ENCODE measurements at places on chromosomes 16 and 17.

GRCh38 chr16:14337303-14338191 lies 266.4 kb downstream of the MRTFB start:
- DNase-seq, result no peak

GRCh38 chr17:48107137-48108055 lies at the start of gene SNX11:
TSS of gene SNX11 (plus strand) at chr17:48107766. CDS start at chr17:48112044, 4,278 bp downstream.
- DNase-seq, result peak; percentile 78

DNA sequence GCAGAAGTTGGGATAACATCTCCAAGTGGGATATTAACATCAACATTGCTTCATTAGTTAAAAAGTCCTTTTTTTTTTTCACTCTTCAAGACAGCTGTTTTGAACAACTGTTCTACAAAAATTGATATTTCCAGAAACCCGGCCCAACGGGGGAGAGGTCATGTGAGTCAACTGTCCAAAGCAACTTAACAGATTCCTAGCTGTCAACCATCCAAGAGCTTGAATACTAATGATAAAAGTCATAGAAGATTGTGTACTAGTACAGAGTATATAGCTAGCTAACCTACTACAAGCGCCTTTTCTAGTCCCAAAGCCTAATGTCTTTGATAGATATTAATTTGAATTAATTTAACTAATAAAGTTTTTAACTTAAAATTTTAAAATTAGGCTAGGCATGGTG lies 172.0 kb downstream of the CYB561 start:
- no peak for DNase-seq

DNA sequence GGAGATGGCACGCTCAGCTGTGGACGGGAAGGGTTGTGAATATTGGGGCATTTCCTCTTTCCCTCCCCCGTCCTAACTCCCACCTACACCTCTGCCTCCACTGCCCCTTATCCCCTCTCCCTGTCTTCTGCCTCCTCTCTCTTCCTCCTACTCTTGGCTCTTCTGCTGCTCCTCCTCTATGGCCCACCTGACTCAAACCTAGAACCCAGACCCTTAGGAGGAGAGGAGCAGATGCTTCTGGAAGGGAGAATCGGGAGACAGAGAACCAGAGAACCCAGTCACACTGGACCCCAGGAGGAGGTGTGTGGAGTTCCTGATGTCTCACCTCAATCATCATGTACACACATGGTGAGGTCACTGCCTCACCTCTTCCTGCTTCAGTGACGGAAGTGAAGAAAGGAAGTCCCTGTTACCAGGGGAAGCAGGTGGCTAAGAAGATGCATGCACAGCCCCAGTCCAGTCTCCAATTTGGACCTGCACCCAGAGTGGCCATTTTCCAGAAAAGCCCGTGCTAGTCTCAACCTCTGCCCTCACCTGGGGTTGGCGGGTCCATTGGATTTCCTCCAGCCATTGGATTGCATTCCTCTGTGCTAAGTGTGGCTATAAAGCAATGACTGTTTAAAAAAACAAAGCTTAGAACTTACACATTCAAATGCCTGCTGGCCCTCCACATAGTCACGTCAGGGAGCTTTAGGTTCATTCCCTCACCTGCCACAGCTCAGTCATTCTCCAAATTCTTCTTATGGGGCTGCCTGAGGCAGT lies 4.0 kb downstream of the RNF222 start:
- no peak for DNase-seq

DNA sequence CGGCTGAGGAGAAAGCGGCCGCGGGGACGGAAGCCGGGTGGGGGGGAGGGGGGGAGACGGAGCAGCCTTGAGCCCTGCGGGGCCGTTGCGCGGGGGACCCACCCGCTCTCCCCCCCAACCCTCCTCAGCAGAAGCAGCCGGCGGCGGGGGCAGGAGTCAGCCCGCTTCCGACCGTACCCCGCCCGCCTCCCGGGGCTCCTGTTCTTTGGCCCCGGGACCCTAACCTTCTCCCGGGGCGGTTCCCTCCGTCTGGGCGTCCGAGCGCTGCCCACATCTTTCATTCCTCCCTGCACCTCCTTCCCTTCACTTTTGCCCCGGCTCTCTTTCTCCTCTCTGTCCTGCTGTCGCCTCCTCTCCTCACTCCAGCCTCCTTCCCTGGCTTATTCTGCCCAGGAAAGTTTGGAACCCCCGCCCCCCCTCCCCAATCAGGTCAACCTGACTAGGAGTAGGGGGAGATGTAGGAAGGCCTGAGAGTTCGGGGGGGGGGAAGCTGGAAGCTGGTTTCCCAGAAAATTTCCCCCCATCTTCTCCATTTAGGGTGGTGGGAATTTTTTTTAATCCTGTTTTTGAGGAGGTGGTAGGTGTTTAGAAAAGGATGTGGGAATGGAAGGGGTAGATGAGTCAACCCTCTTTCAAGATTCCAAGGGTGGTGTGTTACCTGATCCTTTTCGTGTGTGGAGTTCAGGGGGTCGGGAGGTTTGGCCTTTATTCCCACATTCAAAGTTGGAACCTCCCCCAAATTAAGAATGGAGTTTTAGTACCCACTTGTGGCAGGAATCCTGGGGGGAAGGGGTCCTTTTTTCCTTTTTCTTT lies 427 bp upstream of the NLK start:
- no peak for DNase-seq

- DNase-seq, result no peak
Observed at GRCh38 chr16:2881783-2882649, 999 bp upstream of the FLYWCH2 start.

GRCh38 chr17:14297161-14297851 lies 3.6 kb upstream of the HS3ST3B1 start:
- no peak for DNase-seq
